ENCODE measurements at places on chromosomes 2 and 18.

DNA sequence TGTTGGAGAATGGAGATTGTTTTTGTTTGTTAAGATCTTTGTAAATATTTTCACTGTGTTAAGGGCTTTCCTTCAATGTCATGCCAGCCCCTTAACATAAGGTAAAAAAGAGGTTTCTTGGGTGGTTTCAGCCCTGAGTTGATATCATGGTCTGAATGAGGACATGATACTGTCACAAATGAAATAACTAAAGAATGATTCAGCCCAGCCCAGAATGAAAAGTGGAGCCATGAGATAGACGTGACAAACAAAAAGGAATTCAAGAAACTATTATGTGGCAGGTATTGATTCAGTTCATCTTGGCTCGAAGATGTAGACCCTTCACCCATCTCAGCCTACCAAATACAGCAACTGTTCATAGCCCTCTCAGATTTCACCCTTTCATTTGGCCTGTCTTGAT lies 88.6 kb upstream of the TTN start:
- DNase-seq = no peak

- no peak for DNase-seq
Measured at GRCh38 chr2:16663121-16663905, 2.3 kb downstream of the CYRIA start.

DNA sequence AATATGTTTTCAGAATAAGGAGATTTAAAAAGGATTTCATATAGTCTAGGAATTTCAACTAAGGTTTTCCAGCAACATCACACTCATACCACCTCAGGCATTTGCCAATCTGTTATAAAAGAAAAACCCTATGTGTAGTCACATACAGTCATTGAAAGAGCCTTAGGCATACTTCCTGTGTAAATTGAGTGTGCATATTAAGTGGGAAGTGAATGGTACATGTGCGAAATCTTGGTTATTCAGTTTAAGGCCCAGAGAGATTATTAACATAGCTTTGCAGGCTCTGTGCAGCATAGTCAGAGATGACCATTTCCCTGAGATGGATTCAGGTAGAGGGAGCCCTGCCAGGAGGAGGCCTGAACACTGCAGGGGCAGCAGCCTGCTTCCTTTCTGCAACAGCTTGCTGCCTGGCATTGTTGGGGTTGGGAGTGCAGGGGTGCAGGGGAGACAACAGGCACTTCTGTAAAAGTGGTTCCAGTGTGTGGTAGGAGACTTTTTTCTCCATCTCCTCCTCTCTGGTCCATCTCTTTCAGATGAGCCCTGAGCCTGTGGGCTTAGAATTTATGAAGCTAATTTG lies 100.1 kb upstream of the OSR1 start:
- no peak for DNase-seq

DNA sequence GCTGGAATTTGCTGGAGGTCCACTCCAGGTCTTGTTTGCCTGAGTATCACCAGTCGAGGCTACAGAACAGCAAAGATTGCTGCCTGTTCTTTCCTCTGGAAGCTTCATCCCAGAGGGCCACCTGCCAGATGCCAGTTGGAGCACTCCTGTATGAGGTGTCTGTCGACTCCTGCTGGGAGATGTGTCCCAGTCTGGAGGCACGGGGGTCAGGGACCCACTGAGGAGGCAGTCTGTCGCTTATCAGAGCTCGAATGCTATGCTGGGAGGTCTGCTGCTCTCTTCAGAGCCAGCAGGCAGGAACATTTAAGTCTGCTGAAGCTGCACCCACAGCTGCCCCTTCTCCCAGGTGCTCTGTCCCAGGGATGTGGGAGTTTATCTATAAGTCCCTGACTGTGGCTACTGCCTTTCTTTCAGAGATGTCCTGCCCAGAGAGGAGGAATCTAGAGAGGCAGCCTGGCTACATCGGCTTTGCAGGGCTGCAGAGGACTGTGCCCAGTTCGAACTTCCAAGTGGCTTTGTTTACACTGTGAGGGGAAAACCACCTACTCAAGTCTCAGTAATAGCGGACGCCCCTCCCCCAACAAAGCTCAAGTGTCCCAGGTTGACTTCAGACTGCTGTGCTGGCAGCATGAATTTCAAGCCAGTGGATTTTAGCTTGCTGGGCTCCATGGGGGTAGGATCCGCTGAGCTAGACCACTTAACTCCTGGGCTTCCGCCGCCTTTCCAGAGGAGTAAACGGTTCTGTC lies 301.1 kb downstream of the ERBB4 start:
- no peak for DNase-seq

DNA sequence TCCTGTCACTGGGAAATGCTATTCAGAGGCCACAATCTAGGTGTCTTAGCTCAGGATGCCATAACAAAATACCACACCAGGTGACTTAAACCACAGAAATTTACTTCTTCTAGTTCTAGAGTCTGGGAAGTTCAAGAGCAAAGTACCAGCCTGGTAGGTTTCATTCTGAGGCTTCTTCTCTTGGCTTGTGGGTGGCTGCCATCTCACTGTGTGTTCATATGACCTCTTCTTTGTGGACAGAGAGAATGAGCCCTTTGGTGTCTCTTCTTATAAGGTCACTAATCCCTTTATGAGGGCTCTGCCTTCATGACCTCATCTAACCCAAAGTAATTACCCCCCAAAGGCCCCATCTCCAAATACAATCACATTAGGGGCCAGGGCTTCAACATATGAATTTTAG lies 57.3 kb downstream of the RHOB start:
- no peak for DNase-seq

GRCh38 chr2:204541637-204542036 lies 3.6 kb upstream of the PARD3B start:
- DNase-seq = no peak

GRCh38 chr18:37640504-37640903 lies 74.9 kb upstream of the CELF4 start:
- DNase-seq = no peak

DNA sequence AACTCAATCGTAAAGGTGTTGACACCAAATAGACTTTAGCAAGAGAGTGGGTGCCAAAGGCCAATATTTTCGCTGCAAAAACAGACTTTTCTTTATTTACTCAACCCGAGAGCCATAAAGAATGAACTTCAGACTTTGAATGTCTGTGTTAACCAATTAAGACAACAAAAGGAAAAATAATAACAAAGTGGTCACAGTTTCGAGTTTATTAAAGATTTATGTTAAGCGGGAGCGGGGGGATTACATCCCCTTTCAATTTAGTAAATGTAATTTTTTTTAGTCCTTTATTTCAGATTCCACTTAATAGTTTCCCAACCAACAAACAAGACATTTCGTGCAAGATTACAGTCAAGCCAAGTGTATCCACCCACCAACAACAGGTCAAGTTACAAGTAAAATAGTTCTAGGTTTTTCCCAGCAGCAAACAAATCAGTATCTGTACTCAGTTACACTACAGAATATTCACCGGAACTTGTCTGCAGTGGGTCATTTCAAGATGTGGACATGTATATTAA lies 9.0 kb downstream of the CDH2 start:
- DNase-seq = no peak

- no peak for DNase-seq
Measured at GRCh38 chr2:150023044-150023443, 435.5 kb upstream of the MMADHC start.

GRCh38 chr2:73215254-73215653 lies 1.2 kb downstream of the SMYD5 start:
- DNase-seq = no peak

DNA sequence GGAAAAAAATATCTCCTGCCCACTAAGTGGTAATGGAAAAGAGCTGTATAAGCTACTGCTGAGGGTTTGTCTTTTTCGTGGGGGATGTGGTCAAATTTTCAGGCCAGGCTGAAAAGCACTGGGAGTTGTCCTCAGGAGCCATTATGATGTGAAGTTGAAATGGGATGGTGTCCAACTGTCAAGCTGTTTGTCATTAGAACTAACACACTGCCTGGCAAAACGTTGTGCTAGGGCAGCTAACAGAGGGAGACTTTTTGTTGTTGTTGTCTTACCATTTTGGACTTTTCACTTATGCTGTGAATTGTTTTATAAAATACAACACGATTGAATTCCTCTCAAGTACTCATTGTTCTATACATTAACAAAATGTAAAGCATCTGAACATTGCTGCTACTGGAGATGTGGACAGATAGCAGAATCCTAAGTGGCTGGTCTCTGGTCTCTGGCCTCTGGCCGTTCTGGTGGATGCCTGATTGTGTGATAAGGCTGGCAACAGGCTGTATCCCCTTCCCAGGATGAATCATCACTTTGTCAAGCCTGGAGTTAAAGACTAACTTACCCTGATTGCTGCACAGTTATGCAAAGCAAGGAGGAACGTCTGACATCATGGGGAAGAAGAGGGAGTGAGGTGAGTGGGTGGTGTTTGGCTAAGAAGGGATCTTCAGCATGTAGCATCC lies 2.3 kb downstream of the MYO1B start:
- peak; percentile 92 for DNase-seq

DNA sequence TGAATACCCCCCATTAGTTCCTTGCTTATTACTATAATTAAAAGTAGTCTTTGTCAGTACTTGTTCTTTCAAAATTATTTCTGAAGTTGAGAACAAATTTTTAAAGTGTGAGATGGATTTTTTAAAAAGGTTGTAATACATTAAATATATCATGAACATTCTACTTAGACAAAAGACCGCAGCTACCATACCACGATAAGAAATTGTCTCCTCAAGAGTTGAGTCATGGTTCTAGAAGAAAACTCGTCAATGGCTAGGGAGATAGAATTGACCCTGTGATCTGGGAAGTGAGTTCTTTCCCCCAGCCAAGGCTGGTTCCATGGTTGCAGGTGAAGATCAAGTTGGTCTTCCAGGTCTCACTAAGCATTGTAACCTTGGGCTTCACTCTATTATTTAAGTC lies 67.8 kb upstream of the ACYP2 start:
- DNase-seq = no peak

GRCh38 chr2:230714136-230714480 lies 1.5 kb downstream of the CAB39 start:
- DNase-seq = peak; percentile 70

GRCh38 chr18:27608742-27609141 lies 423.6 kb upstream of the CHST9 start:
- DNase-seq = no peak
